Stimulated activated CD8-positive, alpha-beta memory T cell treated with anti-CD3 and anti-CD28 coated beads, Interleukin-7, amount 100 ng/mL, for 48 hours (primary cell): ENCODE measurements at places on chromosomes 16 and 17.
A peak's percentile ranks its signal among the peaks of the same experiment; 100 is the strongest.

DNA sequence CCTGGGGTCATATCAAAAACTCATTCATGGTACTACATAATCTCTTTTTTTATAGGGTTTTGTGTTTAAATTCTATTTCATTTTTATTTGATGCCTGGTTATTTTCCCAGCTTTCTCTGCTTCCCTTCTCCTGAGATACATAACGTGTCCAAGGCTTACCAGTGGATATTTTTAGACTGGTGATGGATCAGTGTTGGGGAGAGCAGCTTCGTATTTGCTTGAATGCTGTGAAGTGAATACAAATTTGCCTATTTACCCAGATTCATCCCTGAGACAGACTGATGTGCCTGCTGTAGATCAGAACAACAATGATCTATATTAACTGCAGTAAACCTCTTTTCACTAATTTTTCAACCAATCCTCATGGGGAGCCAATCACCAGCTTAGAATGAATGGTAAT lies 43.2 kb upstream of the FOXJ1 start:
- DNase-seq = no peak

- DNase-seq = no peak
These were observed 585 bp downstream of the AP1G1 start for GRCh38 chr16:71807905-71808592.

- DNase-seq = peak; percentile 3
These were observed 28.9 kb downstream of the CPSF4L start for GRCh38 chr17:73232587-73233373.

DNA sequence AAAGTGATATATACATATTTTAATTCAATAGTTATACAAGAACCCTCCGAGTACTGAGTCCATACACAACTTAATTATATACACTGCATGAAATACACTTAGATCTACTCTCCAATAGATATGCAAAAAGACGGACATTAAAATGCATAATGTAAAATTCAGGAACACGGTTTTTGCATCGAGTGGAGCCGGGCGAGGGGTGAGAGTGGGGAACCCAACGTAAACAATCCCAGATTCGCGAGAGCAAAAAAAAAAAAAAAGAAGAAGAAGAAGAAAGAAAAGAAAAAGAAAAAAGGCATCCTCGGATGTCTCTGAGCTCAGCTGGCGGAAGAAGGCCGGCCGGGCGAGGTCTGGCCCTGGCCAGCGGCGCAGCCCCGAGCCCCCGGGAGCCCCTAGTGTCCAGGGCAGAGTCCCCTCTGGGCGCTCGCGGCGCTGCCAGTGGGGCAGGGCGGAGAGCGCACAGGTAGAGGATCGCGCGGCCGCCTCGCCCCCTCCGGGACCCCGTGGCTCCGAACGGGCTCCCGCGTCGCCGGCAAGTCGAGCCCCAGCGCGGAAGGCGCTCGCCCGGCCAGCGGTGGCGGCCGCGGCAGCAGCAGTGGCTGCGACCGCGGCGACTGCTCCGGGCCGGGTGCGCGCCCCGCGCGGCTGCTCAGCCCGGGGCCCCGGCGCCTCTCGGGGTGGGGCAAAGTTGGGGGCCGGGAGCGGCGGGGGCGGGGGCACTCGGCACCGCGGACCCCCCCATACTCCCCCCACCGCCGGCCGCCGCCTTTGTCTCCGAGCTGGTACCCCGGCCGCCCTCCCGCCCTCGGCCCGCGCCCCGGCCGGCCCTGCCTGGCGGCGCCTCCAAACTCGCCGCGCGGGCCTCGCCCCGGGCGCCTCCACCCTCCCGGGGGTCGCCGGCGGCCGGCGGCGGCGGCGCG lies 9.6 kb upstream of the ZFHX3 start:
- no peak for DNase-seq

- no peak for DNase-seq
These were observed 45.7 kb downstream of the OMG start for GRCh38 chr17:31251105-31251969.

- DNase-seq = no peak
These were observed 11.7 kb upstream of the ATP2C2 start for GRCh38 chr16:84356591-84357116.

GRCh38 chr16:24853830-24854229 lies 8.1 kb downstream of the SLC5A11 start:
- no peak for DNase-seq

GRCh38 chr17:69236464-69236863 lies 7.8 kb upstream of the ABCA10 start:
- DNase-seq = no peak

- DNase-seq = no peak
These were observed 8.7 kb upstream of the ADGRG1 start for GRCh38 chr16:57619606-57620334.

- DNase-seq = no peak
These were observed 11.7 kb upstream of the CNTNAP4 start for GRCh38 chr16:76265434-76266045.

DNA sequence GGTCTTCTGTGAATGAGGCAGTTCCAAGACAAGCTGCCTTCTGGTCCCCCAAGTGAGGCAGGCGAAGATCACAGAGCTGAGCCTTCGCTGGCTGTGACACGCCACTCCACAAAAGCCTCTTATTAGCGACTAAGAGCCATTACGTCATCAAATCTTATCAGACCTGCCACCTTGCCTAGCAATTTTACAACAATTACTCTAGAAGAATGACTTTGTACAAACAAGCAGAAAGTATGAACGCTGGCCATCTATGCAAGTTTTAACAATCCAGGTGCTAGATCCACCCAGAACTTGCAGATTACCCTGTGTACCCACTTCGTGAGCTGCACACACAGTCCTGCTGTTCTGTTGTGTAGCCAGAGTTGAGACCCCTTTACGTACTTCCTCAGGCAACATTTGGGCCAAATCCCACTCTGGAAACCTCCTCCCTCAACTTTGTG lies 3.8 kb upstream of the ICAM2 start:
- no peak for DNase-seq

GRCh38 chr17:22506231-22506630 lies 813.9 kb downstream of the KCNJ18 start:
- no peak for DNase-seq

DNA sequence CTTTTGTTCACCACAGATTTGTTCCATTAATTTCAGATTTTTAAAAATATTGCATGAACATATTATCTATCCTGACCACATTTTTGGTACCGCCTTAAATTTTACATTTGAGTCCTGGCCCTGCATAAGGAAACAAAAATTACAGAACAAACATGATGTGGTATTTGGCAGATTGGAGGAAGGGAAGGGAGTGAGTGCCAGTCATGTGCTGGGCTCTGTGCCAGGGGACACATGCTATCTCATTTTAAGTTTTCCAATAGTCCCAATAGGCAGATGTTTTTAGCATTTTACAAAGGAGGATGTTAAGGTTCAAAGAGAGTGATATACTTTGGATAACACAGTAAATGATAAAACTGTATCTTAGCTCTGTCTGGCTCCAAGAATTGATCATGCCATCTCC lies 185.1 kb downstream of the CDK5R1 start:
- no peak for DNase-seq

- DNase-seq = no peak
These were observed 24.5 kb upstream of the SUPT4H1 start for GRCh38 chr17:58376472-58377000.

DNA sequence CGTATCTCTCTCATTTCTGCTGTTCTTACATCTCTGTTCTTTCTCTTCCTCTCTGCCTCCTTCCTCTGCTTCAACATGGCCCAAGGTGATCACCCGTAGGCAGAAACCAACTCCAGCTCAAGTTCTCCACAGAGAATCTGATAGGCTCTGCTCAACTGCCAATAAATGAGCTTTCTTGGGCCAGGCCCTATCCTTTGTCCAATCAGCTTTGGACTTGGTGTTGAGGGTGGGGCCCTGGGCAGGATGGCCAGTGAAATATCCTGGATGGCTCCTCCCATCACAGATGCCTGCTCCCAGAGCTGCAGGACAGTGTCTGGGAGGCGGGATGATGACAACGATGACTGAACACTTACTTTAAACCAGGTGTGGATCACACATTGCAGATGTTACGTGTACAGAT lies 17.4 kb upstream of the BRD7 start:
- DNase-seq = no peak

GRCh38 chr16:52912565-52913173 lies 140.0 kb downstream of the CHD9NB start:
- no peak for DNase-seq

DNA sequence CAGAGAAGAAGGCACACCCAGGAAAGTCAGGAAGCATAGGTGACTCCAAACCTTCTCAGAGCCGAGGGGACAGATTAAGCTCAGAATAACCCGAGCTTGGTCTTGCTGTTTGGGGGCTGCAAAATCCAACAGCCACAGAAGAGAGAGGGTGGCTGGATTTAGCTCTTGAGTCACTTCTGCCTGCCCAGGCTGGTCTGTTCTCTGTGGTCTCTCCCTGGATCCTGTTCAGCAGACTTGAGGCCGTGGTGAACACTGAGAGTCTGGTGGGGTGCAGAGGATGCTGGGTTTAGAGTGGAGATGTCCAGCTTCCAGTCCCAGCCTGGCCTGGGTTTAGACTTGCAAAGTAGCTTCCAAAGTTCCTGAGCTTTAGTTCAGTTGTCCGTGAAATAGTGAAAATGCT lies 8.8 kb downstream of the SLC26A11 start:
- DNase-seq = no peak

GRCh38 chr16:84928679-84929420 lies 82.5 kb downstream of the ZDHHC7 start:
- DNase-seq = no peak

DNA sequence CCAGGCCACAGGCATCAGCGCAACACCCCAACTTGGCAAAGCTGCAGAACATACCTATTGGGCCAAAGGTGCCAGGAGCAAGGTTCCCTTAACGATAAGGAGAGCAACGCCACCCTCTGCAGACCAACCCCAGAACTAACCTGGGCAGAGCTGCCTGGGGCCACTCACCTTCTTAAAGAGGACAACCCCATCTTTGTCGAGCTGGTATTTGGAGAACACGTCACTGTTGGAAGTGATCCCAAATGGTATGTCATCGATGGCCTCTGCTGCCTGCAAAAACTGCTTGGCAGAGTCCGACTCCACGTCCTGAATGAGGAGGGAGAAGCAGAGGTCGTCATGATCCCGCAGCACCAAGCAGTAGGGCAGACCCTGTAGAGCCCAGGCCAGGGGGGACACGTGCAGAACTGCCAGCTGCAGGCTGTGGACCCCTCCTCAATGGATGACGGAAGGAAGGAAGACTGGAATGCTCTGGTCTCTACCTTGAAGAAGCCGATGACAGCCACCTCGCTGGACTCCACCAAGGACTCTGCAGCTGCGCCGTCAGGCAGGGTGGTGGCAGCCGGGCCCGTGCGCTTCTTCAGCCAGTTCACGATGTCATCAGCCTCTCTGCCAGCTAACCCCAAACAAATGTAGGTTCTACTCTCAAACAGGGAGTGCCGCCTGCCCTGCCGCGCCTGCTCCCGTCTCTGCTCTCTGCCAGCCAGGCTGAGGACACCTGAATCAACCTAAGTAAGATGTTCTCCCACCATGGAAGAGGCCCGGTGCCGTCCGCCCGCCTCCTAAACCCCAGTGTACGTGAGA lies 5.2 kb downstream of the P4HB start:
- no peak for DNase-seq

- no peak for DNase-seq
These were observed 10.7 kb downstream of the NLK start for GRCh38 chr17:28053044-28053670.

GRCh38 chr16:60170196-60170595 lies 1436.1 kb upstream of the GOT2 start:
- no peak for DNase-seq

- DNase-seq = no peak
These were observed 5.8 kb downstream of the TMEM231 start for GRCh38 chr16:75550211-75550662.

DNA sequence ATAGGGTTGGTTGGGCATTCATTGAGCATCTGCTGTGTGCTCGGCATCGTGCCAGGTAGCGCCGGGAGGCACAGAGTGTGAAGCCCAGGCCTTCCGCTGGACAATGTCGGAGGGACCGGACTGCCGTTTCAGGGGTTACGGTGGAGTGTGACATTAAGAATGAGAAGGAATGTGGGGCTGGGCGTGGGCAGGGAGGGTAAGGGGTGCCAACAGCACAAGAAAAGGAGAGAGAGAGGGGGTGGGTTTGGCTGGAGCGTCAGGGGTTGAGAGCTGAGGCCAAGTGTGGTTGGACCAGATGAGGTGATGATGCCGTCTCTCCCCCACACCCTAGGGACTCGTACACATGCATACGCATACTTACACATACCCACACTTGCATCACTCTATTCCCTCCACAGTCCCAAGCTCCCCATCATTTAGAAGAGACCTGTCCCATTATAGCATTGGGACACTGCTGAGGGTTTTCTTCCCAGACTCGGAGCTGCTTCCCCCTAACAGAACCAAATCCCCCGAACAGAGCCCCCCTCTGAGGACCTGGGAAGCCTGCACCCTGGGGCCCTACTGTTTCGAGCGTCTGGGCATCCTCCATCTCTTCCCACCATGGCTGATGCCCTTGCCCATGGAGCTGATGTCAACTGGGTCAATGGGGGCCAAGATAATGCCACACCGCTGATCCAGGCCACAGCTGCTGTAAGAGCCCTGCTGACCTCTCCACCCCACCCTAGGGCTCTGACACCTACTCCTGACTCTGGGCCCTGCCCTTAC lies 3.3 kb upstream of the KCTD11 start:
- DNase-seq = no peak

- DNase-seq = no peak
These were observed 12.2 kb upstream of the RPH3AL start for GRCh38 chr17:364766-365165.

- DNase-seq = no peak
These were observed 107.2 kb upstream of the C16orf82 start for GRCh38 chr16:26959416-26960009.

DNA sequence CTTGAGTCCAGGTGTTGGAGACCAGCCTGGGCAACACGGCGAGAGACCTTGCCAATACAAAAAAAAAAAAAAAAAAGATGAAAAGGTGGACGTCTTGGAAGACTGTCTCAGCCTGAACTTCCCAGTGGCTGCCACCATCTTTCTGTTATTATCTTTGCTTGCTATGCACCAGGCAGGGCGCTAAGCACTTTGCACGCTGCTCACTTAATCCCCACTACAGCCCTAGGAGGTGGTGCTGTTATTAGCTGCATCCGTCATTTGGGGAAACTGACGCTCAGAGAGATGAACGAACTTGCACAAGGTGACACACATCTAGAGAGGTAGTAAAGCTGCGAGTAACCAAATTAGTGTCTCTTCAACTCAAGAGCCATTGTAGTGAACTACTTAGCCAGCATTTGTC lies 708 bp upstream of the CPPED1 start:
- no peak for DNase-seq

GRCh38 chr17:3998436-3998835 lies 34.2 kb upstream of the ATP2A3 start:
- DNase-seq = no peak
